Neural progenitor cell (in vitro differentiated cells): ENCODE measurements at places on chromosomes 16 and 17.

DNA sequence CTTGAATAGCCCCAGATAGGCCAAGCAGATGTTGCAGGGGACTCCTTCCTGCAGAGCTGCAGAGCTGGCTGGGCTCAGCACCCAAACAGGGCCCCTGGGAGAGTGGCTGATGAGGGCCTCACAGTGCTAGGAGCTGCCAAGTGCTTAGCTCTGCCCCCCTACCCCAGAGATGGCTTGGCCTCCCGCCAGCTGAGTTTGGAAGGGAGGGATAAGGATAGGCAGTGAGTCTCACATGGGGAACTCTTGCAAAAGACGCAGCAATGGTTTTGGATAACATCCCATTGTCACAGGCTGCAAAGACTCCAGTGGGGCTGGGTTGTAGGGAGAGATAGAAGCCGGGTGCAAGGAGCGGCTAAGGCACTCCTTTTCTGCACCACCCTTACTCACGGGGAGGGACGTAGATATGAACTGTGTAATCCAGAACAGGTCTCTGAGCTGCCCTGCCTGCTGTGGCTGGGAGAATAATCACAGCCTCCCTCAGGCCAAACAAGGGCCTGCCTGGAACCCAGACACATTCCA lies 52.9 kb upstream of the MAF start:
- DNase-seq, result no peak

DNA sequence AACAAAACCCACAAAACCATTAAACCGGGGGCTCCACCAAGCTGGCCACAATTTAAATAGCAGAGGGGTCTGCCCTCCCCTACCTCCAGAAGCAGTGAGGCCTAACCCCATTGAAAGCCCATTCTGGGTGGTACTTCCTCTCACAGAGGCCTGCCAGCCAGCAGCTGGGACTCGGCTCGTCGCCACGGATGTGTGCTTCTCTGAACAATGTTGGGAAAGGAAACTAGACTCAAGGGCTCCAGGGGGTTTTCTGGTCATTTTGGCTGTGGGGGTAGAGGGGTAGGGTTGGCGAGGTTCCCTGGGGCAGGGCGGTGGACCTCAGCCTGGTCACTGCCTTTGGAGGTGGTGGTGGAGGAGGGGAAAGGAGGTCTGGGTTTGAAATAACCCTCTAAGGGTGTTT lies 4.7 kb upstream of the PLCG2 start:
- DNase-seq, result no peak

DNA sequence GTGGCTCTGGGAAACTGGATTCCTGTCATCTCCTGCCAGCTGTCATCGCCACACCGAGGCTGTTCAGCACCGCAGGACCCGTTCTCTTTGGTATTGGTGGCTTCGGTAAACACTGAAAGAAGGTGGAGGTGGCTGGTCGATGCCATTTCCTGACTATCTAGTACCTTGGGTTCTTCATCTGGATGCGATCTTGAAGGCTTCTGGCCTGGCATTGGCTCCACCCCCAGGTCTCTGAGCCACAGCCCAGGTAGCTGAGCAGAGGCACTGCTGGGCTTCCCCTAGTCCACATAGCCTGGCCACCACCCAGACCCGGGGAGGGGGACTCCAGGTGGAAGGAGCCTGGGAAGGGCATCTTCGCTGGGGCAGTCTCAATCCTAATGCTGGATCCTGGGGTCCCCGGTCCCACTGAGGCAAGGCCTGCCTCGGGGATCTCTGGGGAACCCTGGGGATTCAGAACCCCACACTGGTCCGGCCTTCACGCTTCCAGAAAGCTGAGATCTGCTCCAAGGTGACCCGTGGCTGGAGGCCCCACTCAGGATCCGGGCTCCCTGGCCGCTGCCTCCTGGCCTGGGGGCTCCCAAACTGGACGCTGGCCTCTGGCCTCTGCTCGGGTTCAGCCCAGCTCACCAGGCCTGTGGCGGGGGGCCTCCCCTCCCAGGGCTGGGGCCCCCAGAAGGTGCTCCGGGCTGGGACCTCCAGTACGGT lies 1.8 kb downstream of the C16orf54 start:
- DNase-seq, result no peak

- DNase-seq, result no peak
Observed at GRCh38 chr16:12406926-12407690, 396.6 kb downstream of the CPPED1 start.

DNA sequence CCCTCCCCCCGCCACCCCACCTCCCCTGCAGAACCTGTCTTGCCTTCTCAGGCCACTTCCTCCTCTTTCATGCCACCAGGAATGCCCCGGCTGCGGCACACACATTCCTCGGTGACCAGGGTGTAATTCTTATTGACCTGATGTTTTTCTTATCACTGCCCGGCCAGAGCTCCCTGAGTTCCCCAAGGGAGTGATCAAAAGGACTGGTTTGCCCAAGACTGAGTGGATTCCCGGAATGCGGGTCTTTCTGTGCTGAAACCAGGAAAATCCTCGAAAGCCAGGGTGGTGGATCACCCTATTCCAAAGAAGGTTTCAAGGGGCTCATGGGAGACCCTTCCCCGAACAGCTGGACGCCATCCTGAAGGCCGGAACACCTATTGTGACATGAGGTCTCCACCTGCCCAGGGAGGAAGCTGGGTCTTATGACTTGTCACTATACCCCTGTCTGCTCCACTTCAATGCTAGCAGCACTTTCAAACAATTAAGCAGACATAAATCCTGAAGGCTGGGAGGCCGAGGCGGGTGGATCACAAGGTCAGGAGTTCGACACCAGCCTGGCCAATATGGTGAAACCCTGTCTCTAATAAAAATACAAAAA lies 53.0 kb upstream of the RPL38 start:
- no peak for DNase-seq

DNA sequence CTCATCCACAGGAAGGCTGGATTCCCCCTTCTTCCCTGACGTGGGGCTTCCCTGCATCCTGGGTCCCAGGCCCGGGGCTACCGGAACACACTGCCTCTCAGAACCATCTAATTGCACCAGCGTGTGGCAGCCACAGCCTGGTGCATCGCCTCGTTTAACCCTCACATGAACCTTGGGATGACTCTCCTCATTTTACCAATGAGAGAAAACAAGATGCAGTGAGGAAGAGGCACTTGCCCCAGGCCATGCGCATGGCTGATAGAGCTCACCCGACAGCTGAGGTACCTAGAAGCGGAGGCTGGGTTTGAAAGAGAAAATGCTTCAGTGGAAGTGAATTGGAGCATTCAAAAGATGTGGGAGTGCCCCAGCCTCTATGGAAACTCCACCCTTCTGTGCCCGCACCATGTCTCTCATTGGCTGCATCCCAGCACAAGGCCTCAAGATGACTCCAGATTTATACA lies 162.3 kb downstream of the KATNIP start:
- DNase-seq, result no peak

DNA sequence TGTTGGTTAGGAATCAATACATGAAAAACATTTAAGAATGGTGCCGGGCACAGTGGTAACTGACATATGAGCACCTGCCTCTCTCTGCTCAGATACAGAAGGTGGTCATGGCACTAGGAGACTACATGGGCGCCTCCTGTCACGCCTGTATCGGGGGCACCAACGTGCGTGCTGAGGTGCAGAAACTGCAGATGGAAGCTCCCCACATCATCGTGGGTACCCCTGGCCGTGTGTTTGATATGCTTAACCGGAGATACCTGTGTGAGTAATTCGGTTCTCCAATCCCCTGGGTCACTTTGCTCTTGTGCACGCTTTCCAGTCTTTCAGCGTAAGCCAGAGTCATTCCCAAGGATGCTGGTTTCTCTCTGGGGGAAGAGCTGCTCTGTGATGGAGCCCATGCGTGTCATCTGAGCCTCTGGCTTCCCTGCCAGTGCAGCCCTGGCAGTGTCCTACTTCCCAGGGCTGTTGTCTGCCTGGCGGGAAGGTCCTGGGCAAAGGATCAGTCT lies 3.0 kb upstream of the CD68 start:
- no peak for DNase-seq

- peak; percentile 94 for DNase-seq
Observed at GRCh38 chr17:29005936-29006511, at the start of gene SEZ6. Gene SEZ6, minus strand, starts transcription at chr17:29006033. Its CDS starts 164 bp downstream, at chr17:29005869.

DNA sequence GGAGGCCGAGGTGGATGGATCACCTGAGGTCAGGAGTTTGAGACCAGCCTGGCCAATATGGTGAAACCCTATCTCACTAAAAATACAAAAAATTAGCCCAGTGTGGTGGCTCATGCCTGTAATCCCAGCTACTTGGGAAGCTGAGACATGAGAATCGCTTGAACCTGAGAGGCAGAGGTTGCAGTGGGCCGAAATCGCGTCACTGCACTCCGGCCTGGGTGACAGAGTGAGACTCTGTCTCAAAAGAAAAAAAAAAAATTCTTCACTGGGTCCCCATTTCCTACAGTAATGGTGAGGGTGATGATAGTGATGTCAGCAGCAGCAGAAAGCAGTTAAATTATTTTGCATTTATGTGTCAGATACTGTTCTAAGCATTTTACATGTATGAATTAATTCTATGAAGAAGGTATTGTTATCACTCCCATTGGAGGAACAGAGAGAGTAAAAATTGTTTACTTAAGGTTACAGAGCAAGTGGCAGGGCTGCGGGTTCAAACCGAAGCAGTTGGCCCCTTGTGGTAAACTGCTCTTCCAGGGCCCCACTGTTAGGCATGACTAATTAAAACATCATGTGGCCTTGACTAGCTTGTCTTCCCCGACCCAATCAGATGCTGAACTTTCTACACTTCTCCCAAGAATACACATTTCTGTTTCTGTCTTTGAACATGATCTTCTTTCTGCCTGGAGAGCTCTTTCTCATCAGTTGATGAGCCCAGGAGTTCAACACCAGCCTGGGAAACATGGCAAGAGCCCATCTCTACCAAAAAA lies 45.8 kb downstream of the STAT3 start:
- DNase-seq, result no peak

- no peak for DNase-seq
Observed at GRCh38 chr17:29107933-29108822, 65.2 kb downstream of the PIPOX start.

DNA sequence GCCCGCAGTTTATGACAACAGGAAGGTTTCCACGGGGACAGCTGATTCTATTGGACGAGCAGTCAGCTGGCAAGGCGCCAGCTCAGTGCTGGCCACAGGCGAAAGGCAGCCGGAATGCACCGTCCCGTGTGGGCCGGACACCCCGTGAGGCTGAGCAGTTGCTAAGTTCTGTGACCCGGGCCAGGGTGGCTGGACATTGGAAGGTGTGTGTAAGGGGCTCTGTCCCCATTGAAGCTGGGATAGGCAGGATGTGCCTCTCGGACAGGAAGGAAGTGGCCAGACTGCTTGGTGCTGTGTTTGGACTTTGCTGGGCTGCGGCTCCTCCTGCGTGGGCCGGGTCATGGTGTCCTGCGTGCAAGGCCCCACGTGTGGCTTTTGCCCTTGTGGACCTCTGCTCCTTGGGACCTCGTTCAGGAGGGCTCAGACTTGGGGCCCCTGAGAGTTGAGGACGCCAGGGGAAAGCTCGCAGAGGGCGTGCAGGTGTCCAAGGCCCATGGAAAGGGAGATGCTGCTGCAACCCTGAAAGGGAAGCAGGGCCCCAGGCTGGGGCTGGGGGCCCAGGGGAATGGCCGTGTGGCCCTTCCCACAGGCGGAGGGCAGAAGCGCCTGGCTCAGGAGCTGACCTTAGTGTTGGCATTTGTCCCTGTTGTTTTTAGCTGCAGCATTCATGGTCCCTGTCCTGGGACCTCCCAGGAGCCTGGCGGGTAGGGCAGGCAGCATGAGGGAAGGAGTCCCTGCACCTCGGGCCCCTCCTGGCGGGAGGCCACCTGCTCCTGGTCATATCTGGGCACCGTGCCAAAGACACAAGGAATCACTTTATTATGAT lies 10.0 kb downstream of the BAIAP2 start:
- DNase-seq, result no peak

DNA sequence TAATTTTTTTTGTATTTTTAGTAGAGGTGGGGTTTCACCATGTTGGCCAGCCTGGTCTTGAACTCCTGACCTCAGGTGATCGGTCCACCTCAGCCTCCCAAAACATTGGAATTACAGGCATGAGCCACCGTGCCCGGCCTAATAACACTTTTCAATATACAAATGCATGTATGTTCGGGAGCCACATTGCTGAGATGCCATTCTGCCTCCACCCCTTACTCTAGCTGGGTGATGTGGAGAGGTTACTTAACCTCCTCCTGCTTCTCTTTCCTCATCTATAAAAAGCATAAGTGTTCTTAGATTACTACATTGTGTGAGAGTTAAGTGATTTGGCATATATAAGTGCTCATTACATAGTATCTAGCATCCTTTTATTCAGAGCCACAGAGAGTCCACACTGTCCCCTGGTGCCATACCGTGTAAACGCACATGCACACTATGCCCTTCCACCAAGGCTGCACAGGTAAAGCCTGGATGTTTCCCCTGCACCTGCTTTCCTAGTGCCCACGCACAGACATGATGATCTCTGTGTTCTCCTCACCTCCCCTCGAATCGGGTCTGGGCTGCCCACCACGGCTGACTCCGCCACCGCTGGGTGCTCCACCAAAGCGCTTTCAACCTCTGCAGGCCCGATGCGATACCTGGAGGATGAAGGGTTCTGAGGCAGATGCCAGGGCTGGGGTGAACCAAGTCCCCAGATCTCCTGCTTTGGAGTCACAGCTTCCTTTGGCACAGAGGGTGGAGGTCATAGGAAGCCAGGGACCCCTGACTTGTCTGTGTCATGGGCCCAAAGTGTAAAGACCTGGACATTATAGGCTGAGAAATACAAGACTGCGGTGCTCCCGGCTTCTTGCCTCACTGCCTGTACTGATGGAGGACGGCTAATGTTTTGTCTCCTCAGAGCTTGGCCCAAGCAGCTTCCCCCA lies 49.0 kb upstream of the ACSM2B start:
- DNase-seq, result no peak
